ENCODE measurements at places on chromosomes 3 and 15.
A peak's percentile ranks its signal among the peaks of the same experiment; 100 is the strongest.

DNA sequence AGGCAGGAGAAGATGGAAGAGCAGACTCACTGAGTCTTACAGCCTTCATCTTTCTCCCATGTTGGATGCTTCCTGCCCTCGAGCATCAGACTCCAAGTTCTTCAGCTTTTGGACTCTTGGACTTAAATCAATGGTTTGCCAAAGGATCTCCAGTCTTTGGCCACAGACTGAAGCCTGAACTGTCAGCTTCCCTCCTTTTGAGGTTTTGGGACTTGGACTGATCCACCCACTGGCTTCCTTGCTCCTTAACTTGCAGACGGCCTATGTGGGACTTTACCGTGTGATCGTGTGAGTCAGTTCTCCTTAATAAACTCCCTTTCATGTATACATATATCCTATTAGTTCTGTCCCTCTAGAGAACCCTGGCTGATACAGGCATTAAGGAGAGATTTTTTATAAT, 62.4 kb upstream of the TNIK start:
- DNase-seq: no peak

- DNase-seq: peak; percentile 20
Observed at GRCh38 chr3:138371070-138371965, 22.9 kb downstream of the MRAS start.

GRCh38 chr3:117868766-117869165, 1159.2 kb downstream of the TUSC7 start:
- no peak for DNase-seq

GRCh38 chr15:59918994-59919951, 84.8 kb upstream of the FOXB1 start:
- no peak for DNase-seq

DNA sequence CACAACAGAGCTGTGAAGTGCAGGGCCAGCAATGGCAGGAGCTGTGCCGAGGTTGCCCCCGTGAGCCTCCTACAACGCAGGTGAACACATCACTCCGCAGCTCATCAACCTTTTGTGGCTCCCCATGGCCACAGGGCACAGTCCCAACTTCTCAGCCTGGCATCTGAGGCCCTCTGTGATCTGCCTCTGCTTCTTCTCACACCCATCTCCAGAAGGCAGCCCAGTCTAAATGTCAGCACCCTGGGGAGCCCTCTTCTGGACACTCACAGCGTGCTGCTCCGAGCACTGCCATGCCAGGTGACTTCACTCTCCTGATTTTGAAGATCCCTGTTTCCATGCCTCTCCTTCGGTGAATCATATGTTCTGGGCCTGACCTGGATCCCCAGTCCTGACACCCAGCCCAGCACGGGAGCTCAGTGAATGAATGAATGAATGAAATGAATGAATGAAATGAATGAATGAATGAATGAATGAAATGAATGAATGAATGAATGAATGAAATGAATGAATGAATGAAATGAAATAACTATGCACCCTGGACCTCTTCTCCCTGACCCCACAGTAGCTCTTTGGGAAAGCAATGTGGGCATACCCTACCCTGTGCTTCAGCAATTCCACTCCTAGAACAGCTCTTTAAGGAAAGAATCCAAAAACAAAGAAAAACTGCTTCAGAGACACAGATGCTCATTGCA, 17.9 kb upstream of the SKIC8 start:
- DNase-seq: peak; percentile 27

DNA sequence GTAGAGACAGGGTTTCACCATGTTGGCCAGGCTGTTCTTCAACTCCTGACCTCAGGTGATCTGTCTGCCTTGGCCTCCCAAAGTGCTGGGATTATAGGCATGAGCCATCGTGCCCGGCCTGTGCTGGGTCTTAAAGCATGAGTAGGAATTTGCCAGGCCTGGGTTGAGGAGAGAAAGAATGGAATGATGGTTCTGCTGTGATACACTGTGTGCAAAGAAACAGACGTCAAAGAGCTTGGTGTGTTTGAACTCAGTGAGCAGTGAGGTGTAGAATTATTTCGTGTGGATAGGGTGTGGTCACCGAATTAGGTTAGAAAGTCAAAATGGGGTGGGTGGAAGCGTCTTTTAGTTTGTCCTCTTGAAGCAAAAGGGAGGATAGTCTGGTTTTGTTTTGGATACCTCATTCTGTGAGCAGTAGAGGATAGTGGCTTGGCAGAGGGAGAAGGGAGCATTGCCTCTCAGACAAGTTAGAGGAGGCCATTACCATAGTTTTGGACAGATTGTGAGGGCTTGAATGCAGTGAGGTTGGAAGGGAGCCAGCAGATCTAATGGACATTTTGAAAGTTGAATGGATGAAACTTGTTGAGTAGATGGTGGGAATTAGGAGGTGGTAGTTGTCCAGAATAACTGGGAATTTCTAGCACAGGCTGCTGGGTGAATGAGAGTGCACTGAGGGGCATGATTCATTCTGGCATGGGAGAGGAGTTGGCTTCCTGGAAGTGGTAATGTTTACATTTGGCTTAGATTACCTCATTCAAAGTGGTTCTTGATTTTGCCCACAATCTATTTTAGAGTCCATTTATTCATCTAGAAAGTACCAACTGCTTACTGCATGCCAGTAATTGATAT, 27.2 kb downstream of the AKAP13 start:
- no peak for DNase-seq

DNA sequence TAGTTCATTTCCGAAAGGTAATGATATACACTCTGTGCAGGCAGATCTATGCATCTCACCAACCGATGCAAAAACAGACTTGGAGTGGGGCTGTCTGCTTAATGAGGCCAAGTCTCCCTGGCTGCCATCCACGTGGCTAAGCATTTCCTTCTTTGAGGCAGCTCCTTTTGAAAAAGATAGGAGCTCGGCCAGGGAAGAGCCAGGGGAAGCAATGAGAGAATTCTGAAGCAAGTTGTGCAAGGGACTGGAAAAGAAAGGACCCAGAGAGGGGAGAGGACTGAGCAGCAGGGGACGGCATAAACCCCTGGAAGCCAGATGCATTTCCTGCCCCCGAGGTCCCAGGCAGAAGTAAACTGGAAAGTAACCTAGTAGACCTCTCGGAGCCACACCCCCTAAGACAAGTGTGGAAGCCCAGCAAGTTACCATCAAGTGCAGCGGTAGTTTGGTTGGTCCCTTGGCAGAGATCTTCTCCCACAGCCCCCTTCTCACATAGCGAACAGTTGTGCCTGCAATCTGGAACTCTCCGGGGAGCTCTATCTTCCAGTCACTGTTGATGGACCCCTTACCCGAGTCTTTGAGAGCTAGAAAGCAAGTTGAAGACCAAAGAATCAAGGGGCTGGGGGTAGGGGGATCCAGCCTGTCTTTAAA, 288.2 kb downstream of the ADAMTS17 start:
- no peak for DNase-seq

- no peak for DNase-seq
Observed at GRCh38 chr3:27596334-27596841, 112.2 kb upstream of the SLC4A7 start.

DNA sequence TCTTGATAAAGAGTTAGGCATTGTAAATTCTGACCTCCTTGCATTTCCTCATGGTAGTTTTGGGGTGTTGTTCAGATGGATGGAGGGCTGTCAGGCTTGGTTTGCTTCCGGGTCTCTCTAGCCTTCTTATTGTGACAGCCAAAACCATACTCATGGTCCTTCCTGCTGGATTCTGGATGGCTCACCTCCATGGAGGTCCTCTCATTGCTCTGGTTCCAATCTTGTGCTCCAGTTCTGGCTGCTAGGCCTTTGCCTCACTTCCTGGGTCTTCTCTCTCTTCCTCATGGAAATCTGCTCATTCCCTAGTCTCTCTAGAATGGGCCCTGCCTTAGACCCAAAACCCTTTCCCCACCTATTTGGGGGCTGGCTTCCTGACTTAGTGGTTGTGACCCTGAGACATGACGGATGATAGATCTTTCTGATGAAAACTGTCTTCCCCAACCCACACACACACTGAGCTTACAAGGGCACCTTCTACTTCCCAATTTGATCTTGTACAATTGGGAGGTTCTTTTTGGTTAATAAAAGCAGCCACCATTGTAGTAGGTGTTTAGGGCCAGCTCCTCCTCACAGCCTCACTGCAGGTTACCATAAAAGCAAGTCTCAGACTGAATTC, 66.2 kb upstream of the XCR1 start:
- DNase-seq: no peak

DNA sequence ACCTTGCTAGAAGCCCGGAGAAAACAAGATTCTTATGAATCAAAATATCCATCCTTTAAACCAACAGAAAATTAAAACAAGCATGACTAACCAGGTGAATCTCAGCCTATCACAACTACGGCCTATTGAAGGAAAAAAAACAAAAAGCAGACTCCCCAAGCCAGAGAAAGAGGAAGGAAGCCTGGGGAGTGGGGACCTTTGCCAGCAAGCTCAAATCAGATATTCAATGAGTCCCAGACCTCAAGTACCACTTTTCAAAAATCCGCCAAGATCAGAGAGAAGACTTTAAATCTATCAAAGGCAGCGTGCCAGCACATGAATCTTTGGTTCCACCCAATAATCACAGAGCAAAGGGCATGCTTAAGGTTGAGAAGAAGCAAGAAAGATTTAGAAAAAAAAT, 253.8 kb downstream of the NTRK3 start:
- no peak for DNase-seq

DNA sequence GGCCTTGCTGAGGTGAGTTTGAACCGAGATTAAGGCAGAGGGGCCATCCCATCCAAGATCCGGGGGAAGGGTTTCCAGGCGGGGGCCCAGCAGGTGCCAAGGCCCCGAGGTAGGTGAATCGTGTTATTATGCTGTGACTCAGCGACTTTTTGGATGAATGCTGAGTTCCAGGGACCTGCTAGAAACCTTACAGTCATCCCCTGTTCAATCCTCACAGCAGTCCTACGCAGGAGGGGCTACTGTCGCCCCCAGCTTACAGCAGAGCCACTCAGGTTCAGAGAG, 40.9 kb downstream of the DNAJB8 start:
- no peak for DNase-seq

DNA sequence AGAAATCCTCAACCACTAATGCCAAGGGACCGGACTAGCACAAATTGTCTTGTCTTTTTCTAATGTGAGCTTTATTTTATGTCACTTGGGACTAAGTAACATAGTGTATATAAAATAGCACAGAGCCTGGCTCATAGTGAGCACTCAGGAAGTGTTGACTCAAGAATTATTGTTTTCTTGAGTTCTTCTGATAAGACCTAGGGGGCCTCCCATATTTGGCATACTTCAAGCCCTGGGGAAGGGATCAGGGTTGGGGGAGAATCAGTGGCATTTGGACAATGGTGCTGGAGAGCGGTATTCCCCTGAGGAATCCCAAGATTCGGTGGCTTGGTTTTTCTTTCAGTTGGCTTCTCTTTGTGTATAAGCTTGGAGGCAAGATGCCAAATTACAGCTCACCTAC, 19.4 kb downstream of the ZNF80 start:
- no peak for DNase-seq

DNA sequence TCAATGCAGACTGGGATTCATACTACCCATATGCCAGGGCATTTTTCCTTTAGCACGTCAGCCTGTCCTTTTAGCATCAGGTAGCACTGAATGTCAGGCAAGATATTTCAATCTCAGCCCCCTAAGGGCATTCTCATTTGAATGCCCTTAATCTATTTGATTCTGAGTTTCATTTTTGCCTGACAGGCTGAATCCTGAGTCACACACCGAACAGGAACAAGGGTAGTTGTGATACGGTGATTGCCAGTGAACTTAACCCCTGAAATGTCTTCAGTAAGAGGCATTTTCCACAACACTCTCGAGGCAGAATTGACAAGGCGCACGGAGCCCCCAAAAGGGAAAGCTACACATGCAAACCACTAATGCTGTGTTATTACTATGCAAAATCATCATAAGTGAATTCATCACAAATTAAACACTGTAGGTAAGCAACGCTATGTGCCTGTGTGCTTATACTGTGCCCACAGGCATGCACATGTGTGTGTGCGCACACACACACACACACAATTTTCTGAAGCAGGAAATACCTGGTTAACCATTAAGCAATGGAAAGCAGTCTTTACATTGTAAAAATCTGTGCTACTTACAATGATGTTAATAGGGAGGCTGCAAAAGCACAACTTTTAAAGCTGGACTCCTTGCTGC, 130.4 kb downstream of the ZNF385D start:
- no peak for DNase-seq

GRCh38 chr3:49465270-49466034, 4.6 kb upstream of the DAG1 start:
- DNase-seq: no peak

- DNase-seq: no peak
Observed at GRCh38 chr3:196079682-196080081, 2.2 kb downstream of the TFRC start.

GRCh38 chr3:178193846-178194245, 342.4 kb upstream of the KCNMB2 start:
- no peak for DNase-seq

- DNase-seq: peak; percentile 44
Observed at GRCh38 chr3:78268716-78269668, 1229.1 kb downstream of the ROBO2 start.

DNA sequence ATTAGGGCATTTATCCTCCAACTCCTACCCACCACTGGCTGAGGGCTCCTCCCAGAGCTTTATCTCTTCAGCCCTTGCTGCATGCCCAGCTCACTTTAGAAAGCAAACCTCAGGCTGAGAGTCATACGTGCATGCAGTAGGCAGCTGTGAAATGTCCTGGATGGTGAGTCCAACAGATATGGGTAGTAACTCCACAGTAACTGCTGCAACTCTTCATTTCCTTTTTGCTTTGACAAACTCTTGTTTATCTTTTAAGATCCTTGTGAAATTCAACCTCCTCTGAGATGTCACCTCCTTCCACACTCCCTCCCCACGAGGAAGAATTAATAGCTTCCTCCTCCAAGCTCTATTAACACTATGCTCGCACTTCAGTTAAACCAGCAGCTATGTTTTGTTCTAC, 35.9 kb upstream of the CTNNB1 start:
- no peak for DNase-seq

DNA sequence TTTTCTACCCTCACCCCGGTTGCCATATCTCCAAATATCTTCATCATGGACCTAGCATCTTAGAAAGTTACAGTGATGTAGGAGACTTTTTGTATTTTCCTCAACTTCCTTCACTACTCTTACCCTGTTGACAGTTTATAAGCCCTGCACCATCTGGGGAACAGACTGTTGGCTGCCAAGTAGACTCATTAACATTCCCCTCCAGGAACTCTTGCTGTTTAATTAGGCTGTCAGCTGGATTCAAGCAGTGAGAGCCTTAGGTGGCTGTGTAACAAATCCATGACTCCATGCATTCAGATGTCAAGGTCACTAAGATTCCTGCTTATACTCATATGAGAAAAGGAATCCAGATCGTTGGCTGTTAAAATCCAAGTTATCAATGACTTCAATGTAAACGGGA, 198.3 kb downstream of the NAALADL2 start:
- no peak for DNase-seq

DNA sequence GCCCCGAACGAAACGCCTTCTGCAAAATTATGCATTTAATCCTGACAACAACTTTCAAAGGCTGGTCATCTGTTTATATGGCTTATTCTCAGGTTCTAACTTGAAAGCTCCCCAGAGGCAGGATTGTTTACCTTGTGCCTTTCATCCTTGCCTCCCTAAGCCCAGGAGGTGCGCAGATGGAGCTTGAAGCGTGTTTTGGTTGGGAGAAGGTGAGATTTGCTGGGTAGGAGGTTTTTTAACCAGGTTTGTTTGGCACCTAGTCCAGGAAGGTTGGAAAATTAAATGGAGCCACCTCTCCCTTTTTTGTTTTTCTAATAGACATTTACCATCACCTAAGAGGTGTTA, 675 bp downstream of the TSEN2 start:
- DNase-seq: no peak
